ENCODE measurements at places on chromosomes 13 and 19.

DNA sequence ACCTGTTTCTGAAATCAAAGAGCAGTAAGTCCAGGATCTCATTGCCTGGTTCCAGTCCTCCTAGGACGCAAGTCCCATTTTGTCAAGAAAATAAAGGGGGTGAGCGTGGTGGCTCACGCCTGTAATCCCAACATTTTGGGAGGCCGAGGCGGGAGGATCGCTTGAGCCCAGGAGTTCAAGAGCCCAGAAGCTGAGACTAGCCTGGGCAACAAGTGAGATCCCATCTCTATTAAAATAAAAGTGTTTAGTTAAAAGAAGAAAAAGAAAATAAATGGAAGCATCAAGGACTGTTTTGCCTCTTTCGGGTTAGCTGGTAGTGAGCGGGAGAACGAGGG, 344 bp upstream of the HAUS5 start:
- no peak for DNase-seq

DNA sequence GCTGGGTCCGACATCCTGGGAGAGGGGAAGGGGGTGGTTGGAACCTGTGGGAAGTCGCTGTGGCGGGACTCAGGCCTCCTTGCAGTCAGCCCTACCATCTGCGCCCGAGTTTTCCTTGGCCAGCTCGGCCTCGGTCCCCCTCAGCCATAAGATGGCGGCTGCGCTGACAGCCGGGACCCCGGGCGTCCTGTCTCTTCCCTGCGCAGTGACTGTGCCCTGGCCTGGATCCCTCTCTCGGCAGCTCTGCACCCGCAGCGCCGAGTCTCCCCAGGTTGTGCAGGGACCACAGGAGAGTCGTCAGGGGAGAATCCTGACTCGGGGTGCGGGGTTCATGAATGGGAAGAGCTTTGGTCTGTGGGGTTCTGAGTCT, 345 bp downstream of the ZNF257 start:
- peak; percentile 26 for DNase-seq

DNA sequence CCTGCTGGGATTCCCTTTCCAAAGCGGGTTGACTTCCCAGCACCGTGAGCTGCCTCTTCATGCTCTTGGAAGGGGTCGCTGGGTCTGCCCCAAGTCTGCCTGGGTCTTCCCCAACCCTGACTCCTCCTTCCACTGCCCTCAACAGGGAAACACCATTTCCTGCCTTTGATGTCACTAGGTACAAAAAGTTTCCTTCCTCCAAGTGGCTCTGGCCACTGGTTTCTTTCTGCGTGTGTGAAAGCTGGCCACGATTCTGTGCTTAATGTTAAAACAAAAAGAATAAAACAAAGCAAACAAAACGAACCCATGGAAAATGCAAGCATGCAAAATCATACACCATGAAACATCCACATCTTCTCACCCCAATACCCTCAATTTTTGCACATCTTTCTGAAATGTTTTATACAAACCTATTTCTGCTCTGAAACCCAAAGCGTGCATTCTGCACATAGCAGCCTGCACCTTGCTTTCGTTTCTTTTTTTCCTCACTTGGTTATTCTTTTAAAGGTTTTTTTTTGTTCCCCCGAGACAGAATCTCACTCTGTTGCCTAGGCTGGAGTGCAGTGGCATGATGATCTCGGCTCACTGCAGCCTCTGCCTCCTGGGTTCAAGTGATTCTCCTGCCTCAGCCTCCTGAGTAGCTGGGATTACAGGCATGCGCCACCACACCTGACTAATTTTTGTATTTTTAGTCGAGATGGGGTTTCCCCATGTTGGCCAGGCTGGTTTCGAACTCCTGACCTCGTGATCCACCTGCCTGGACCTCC, 12.5 kb upstream of the TNFSF9 start:
- DNase-seq, result peak; percentile 21

- DNase-seq, result peak; percentile 68
Measured at GRCh38 chr19:55086730-55087541, 11.3 kb downstream of the EPS8L1 start.

DNA sequence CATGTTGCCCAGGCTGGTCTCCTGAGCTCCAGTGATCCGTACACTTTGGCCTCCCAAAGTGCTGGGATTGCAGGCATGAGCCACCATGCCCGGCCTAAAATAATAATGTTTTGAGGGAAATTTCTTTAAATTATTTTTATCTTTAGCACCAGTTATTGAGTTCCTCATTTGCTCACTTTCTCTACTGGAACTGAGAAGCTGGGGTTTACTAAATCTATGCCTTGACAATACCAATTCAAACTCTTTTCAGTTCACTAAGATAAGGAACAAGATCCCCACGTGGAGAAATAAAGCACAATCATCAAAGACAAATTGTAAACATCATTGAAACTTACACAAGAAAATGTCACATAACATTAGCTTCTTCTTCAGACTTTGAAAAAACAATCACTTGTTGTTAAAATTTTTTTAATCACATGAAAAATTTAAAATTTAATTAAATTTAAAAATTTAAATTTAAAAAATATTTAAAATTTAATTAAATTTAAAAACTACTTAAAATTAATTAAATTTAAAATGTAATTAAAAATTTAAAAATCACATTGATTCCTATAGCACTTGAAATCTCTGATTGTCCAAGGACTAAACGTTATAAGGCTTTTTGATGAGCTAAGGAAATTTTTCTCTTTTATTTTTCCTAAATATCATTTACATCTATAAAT, 25.2 kb upstream of the XPO4 start:
- no peak for DNase-seq

GRCh38 chr13:28058866-28059613, 41.3 kb downstream of the FLT3 start:
- peak; percentile 54 for DNase-seq

DNA sequence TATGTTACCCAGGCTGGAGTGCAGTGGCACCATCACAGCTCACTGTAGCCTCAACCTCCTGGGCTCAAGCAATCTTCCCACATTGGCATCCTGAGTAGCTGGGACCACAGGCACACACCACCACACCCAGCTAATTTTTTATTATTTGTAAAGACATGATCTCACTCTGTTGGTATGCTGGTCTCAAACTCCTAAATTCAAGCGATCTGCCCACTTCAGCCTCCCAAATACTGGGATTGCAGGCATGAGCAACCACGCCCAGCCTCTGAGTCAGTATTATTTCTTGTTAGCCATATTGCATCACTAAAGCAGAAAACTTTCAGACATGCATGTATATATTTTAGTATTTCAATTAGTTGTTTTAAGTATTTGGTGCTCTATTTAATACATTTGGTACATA, 376.4 kb downstream of the GPC6 start:
- DNase-seq, result no peak

DNA sequence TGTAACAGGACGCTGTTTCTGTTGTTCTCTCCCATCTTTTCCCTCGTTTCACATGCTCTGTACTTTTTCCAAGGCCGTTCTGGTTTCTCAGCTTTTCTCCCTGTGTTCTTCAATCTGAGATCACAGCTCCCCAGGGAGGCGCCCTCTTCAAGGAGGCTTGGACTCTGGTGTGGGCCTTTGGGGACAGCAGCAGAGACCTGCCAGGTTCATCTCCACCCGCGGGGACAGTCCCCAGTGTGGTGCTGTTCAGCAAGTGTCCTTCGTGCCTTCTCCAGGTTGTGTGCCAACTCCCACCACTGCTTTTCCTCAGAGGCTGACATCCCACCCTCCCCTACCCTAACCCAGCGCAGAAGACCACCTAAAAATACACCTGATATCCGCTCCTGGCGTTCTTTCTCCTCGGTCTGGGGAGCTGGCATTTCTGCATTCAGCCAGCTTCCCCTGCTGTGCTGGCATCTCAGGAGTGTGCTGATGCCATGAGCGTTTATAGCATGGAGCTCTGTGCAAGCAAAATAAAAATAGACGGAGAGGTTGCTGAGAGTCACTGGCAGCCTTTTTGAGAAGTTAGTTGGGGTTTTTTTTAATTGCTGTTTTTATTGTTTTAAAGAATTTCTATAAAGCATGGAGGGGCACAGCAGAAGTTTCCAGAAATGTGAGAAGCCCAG, 149.4 kb downstream of the STK24 start:
- no peak for DNase-seq

GRCh38 chr13:79966493-79966895, 374.4 kb downstream of the SPRY2 start:
- DNase-seq, result no peak

GRCh38 chr13:88862095-88862620, 1191.0 kb downstream of the SLITRK5 start:
- no peak for DNase-seq

DNA sequence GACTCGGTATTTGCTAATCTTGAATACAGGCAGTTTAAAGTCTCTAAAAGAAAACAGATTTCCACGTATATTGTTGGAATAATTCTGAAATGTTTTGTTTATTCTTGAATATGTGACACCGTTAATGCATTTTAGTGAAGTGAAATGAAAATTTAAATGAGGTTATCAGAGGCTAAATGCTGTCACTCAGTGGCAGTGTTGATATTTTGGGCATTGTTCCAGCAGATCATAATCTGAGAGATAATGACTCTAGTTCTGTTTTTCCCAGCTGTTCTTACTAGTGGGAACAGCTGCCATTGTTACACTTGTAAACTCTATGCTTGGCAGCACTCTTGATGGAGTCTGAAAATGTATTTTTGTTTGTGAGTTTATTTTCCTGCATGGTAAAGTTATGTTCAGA, 365.6 kb upstream of the SLC10A2 start:
- DNase-seq, result no peak

DNA sequence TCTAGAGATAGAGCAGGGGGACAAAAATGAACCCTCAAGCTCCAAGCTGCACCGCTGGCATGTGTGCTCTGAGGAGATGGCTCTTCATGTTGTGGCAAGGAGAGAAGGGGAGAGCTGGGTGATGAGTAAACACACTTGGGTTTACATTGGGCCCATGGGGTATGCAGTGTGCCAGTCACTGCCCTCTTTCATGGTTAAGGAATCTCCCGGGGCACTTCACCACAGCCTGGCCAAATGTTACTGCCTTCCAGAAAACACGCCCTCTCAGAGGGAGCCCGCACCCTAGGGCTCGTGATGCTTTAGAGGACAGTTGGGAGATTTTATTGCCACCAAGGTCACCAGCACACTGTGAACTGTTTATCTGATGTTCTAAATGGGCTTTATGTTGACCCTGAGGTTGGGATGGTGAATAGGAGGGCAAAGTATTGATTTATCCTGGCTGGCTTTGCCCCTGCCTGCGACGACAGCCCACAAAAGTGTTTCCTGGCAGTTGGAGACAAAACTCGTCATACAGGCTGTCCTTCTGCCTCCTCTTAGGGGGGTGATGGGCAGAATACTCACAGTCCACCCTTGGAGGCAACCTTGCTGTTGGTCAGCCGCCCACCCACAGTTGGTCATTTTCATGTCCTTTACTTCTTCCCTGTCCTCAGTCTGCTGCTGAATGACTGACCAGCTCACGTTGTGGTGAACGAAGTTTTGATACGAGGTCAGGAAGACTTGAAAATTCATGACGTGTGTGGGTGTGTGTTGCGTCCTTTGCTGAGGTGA, 156.9 kb downstream of the STK24 start:
- DNase-seq, result no peak

- DNase-seq, result peak; percentile 43
Measured at GRCh38 chr19:45442778-45443461, 19.2 kb upstream of the ERCC1 start.

DNA sequence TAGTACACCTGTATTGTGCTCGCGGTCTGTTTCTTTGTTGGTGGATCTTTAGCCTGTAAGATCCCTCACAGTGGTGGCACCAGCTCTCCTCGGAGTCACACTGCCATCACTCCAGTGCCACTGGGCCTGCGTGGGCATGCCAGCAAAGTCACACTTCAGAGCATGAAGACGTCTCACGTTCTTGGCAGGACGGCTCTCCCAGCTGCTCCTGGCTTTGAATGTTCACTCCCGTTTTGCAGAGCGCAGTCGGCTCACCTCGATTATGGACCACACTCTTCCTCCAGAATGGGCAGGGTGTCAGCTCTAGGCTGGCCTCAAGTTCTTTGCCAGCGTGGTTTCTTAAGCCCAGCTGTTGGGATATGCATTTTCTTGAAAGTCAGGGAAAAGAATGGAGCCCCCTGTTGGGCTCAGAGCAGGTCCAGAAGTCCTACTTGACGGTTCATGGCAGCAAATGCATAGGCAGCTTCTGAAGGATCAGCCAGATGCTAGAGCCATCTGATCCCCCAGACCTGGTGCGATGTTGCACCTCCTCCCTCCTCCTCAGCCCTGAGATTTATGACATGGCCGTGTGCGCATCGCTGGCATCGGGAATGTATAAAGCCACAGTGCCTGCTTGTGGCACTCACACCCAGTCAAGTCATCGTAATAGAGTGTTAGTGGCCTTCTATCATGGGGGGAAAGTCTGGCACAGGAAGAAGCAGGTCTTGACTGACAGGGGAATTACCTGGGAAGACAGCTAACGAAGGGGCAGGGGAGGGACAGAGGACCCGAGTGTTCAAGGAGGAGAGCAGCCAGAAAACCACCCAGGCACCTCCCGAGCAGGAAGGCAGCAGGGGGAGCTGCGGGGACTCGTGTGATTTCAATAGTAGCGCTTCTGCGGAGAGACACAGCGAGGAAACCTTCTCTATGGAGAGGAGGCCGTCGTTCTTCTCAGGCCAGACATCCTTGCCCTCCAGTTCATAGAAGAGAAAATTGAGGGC, 40.2 kb upstream of the NPAS1 start:
- no peak for DNase-seq

- no peak for DNase-seq
Measured at GRCh38 chr13:100434010-100434763, 154.4 kb downstream of the GGACT start.

DNA sequence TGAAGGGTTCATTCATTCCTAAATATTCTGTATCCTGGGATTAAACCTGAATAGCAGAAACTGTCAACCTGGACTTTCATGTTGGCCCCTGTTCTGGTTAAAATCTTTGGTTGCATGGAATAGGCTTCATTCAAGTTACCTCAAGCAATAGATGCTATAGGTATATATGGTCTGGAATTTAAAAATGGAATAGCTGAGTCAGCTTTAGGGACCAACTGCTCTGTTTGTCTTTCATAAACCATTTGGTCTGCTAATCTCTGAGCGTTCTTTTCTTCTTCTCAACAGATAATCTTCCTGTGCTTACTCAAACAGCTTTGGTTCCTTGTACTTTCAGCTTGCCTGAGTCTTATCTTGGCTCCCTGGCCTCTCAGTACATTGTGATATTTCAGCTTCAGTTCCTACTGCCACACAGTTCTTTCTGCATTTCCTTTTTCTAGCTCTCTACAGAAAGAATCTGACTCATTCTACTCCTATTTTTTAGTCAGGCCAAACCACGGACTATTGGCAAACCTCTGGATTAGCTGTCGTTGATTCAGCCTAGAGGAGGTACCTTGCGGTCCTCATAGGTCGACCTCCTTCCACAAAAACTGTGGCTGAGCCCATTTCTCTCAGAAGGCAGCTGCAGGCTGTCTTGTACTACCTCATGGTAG, 35.9 kb upstream of the MAB21L1 start:
- no peak for DNase-seq

DNA sequence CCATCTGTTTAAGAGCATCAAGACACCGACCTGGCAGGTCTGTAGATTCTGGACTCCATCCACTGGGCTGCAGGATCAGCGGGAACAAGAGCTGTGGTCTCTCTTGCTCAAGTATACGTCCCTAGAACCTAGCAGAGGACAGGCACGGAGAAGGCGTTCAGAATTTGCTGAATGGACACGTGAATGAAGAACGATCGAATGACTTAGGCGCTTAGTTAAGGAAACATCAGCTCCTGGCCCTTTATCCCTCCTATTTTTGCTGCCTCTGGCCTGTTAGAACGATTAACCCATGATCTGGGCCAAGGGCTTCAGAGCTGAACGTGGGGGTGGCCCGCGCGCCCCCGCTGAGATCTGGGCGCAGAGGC, 953 bp downstream of the DZIP1 start:
- no peak for DNase-seq

Measured in stimulated activated CD4-positive, alpha-beta T cell treated with anti-CD3 and anti-CD28 coated beads, Interleukin-2, amount 100 ng/mL, for 24 hours (primary cell).